RPMI8226 (cell line): ENCODE measurements at places on chromosomes 7 and 10.

DNA sequence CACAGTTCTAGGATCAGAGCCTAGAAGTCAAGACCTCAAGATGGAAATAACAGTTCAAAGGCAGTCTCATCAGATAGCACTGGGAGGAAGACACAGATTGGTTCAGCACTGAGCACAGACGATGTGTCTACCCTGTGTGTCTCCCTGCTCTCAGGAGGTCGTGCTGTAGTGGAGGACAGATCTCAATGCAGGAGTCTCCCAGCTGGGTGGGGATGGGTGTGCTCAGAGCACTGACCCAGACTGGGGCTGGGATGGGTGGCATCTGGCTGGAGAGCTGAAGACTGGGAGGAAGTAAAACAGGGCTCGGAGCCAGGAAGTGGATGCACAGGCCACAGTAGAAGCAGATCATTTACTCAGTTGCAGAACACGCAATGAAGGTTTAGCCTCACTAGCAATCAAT lies 69.5 kb upstream of the GDF10 start:
- DNase-seq = no peak

GRCh38 chr7:155682484-155682883 lies 38.0 kb downstream of the RBM33 start:
- no peak for DNase-seq

DNA sequence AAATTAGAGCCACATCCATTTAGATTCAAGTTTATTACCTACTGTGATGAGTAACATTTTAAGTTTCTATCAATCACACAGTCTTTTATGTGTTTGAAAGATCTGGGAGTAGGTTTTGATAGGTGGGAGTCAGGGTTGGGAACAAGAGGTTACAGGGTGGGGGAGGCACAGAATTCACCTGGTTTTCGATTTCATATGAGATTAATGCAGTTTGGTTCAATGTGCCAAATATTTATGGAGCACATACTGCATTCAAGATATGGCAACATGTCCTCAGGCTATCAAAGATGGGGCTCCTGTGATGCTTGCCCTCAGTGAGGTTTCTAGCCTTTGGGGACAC lies 564.1 kb downstream of the SUGCT start:
- no peak for DNase-seq

DNA sequence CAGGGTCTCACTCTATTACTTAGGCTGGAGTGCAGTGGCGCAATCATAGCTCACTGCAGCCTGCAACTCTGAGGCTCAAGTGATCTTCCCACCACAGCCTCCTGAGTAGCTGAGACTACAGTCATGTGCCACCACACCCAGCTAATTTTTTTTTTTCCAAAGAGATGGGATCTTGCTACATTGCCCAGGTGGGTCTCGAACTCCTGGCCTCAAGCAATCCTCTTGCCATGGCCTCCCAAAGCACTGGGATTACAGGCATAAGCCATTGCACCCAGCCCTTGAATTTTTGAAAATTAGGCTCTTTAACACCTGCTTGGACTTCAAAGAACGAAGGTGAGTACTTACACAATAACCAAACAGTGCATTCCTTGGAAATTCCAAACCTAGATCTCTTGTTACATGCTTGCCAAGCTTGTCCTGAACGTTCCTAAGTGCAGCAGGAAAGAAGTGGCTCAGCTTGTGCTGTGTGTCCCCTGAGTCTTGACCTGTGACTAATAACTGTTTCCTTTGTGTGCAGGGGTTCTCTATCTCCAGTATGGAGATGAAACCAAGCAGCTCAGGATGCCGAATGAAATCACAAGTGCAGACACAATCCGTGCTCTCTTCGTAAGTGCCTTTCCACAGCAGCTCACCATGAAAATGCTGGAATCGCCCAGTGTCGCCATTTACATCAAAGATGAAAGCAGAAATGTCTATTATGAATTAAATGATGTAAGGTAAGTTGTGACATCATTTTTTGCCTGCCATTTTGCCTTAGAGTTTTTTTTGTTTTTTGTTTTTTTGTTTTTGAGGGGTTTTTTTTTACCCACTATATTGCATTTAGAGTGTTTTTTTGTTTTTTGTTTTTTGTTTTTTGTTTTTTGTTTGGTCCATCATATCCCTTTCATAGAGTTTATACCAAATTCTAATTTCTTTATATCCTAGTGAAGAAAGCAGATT lies 223.8 kb downstream of the KIAA1217 start:
- DNase-seq = no peak

GRCh38 chr7:92626281-92626809 lies 36.2 kb upstream of the FAM133B start:
- no peak for DNase-seq

DNA sequence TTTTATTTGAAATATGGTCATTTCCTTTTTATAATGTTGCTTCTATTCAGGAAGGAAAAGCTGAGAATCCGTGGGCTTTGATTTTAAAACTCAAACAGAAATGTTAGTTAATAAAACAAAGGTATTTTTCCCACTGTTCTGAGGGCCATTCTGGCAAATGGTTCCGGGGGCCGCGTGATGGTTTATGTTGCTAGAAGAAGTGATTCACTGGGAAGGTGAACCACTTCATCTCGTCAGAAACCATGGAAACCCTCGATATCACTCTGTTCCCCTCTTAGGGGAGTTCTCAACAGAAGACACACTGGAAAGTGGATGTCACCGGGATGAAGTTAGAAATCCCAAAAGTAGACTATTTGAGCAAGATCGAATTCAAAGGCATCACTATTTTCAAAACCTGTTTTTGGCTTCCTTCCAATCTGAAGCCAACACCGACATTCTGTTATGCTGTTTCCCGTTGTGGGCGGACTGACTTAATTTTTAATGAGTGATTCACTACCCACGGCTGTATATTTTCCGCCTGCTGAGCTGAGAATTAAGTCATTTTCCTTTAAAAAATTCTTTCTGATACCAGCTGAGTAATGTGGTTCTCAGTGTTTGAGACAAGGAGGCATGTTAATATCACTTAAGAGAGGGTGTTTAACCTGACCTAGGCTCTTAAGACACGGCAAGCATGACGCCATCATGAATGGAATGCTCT lies 84.1 kb downstream of the PTPRE start:
- no peak for DNase-seq

DNA sequence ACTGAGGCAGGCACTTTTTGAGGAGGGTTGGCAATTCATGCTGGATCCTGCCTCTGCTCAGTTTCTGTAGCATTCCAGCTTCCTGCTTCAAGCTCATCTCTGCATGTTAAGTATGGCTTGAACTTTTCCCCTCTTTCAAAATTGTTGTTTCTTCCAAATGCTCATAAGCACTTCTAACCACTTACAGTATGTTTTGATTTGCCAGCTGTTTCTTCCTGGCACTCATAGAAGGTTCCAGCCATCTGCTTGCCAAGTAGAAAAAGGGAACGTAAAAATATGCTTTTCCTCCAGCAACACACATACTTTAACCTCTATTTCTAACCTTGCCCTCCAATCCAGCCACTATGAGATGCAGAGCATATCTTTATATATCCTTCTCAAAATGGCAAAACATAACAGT lies 692.6 kb upstream of the COBL start:
- DNase-seq = no peak

GRCh38 chr7:47557694-47558670 lies 23.9 kb downstream of the TNS3 start:
- no peak for DNase-seq

GRCh38 chr7:81462672-81463071 lies 307.2 kb downstream of the HGF start:
- DNase-seq = no peak

GRCh38 chr7:587767-588166 lies 68.1 kb upstream of the PDGFA start:
- DNase-seq = no peak

GRCh38 chr10:28822719-28823464 lies 145.6 kb downstream of the BAMBI start:
- DNase-seq = no peak

GRCh38 chr7:78616539-78616938 lies 818.0 kb downstream of the PHTF2 start:
- DNase-seq = no peak

DNA sequence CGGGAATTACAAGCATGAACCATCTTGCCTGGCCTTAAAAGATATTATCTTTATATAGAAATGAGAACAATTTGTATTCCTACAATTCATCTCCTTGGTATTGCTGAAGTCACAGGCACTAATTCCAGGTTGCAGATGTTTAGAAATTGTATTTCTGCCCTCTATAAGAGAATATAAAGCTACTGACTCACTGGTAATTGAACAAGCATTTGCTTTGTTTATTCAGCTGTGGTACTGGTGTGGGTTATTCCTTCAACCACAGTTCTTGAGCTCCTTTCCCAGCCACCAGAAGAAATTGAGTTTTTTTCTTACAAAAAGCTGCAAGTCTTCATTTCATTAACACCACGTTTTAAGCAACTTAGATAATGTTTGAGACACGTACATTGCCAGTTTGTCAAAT lies 29.0 kb upstream of the MPP7 start:
- no peak for DNase-seq

DNA sequence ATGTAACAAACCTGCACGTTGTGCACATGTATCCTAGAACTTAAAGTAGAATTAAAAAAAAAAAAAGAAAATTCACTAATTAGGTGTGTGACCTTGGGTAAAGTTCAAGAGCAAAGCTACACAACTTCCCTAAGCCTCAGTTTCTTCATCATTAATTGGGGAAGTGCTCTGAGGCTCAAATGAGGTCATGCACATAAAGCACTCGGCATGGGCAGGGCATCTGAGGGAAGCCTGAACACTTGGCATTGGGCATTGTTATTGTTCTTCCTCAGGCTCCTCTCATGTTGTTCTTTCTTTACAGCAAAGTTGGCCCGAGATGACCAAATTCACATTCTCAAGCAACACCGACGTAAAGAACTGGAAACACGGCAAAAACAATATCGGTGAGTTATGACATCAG lies 21.5 kb downstream of the ALOX5 start:
- DNase-seq = no peak

GRCh38 chr10:17833656-17834055 lies 24.5 kb downstream of the MRC1 start:
- DNase-seq = no peak

- DNase-seq = no peak
These were observed 116.0 kb downstream of the SLIT1 start for GRCh38 chr10:97069576-97070362.

DNA sequence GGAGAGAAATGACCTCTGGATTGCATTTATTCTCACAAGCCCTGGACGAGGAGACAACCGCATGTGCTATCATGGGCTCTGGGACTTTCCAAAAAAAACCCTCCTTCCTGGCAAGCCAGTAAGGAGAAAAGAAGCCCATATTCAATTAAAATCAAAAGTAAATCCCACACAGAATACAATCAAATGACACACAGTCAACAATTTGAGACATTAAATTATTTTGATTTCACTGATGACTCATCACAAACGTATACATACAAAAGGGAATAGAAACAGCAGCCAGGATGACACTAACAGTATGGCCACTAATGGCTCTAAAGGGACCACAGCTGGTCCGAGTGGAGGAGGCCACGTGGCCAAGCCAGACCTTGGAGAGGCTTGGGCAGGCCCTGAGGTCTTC lies 24.9 kb downstream of the LRRC20 start:
- DNase-seq = no peak

DNA sequence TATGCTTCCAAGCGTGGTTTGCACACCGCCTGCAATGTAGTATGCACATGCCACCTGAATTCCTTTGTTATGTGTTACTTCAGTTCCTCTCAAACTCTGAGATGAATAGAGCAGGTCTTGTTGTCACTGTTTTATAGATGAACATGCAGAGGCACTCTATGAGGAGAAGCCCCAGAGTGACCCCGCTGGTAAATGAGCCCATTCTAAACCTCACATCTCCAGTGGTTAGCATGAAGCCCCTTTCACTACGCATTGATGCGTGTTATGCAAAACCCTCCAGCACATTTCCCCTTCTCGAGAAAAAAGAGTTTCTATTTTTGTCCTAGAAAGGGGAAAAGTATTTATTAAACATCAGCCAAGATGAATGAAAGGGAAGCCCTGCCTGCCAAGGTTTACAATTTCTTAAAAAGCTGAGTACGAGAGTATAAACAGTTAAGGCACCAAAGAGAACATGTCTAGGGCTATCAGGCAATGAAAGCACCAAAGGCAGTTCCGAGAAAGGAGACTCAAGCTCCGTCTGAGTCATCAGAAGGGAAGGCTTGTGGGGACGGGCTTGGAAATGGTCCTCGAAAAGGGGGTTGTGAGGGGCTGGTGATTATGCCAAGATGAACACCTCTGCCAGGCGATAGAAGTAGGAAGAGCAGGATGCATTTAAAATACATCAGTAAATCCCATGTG lies 58.7 kb upstream of the PFKP start:
- no peak for DNase-seq

DNA sequence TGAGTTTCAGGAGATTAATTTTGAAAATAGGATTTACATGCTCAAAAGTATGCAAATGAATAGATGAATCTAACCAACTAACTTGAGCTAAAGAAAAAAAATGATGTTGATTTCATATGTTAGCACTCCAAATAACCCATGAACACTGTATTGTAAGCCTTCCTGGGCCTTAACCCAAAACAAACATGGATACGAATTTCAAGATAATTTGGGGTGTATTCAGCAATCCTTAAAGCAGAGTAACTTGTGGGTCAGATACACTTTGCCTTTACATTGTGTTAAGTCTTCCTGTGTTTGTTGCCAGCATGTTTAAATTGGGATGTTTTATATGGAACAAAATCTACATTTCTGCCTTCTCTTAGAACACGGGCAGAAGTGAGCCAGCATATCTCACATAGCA lies 124.2 kb upstream of the WDR11 start:
- DNase-seq = no peak

DNA sequence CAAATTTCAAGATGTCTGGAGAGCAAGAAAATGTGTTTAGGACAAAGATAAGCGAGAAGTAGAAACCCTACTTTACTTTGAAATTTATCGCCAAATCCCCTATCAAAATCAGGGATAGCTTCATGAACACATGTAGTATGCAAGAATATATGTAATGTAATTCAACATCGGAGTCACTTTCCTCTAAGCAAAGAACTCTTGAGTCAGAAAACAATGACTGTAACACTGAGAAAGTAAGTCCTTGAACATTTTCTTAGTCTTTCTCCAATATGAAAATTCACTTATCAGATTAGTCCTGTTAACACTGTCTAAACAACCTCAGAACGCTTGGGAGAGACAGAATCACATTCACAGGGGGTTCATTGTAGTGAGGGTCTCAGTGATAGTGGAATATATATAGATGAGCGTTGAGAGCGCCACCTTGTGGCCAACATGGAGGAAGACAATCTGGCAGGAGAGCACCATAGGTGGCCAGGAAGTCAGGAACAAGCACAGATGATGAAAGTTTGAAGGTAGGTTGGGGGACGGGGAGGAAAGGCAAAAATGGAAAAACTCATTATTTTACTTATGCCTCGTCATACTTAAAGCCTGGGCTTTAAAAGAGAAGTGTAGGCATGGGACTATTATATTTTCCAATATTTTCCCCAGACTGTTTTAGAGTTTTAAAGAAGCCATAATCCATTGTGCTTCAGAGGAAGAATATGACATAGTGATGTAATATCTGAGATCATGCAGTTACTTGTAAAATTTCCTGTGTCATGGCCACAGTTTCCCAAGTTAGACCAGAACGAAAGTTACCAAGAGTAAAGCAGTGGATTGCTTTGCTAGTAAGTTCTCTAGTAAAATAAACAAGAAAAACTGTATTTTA lies 115.5 kb upstream of the GNAI1 start:
- peak; percentile 62 for DNase-seq

- DNase-seq = no peak
These were observed 39.4 kb downstream of the SRRM3 start for GRCh38 chr7:76241141-76241540.
